ENCODE measurements at places on chromosomes 2 and 18. TPM values are rescaled to one million over a fixed set of nuclear protein-coding genes. Genes with fewer than 3 reads are reported as not detected.

The SPP2 gene
- not detected for total RNA-seq

- H3K27ac ChIP-seq: no peak overlapping the region
- no peaks in the 10 kb centered on the region for H3K27me3 ChIP-seq
- peaks cover 24% of the 10 kb centered on the region for H3K4me1 ChIP-seq
- no peak for DNase-seq
- H3K4me3 ChIP-seq: no peak overlapping the region
Measured at GRCh38 chr2:133680343-133681049, 112.2 kb upstream of the NCKAP5 start.

DNA sequence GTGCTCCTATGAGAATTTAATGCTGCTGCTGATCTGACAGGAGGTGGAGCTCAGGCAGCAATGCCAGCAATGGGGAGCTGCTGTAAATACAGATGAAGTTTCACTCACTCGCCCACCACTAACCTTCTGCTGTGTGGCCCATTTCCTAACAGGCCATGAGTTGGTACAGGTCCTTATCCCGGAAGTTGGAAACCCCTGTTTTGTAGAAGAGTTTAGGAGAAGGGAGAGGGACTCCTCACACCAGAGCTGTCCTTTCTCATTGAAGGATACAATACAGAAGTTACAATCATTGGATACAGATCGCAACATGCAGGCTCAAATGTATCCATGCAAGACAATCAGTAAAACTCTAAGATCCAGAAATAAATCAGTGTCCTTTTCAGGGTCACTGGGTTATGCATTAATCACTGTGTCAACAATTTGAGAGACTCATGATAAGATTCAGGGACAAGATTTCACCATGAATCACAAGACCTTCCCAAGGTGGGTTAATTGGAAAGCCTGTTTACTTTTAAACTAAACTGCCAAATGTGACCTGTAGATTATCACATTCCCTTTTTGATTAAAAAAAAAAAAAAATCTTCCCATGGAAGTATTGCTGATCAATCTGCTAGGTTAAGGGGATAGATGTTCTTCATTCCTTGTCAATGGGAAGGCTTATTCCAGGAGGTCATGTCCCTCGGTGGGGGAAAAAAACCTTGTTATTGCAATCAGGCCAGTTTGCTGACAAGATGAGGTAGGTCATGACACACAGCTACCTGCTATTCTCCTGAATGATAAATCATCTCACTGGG is 97.2 kb downstream of the SP100 start:
- H3K27me3 ChIP-seq: no peaks in the 10 kb centered on the region
- H3K4me1 ChIP-seq: no peaks in the 10 kb centered on the region
- DNase-seq: no peak
- peaks cover 31% of the 10 kb centered on the region for H3K36me3 ChIP-seq
- no peak overlapping the region for H3K27ac ChIP-seq
- no peak overlapping the region for H3K4me3 ChIP-seq

GRCh38 chr2:75090770-75091515 is 108.4 kb downstream of the TACR1 start:
- H3K36me3 ChIP-seq: no peaks in the 10 kb centered on the region
- no peaks in the 10 kb centered on the region for H3K27me3 ChIP-seq
- H3K4me3 ChIP-seq: no peak overlapping the region

The C2orf66 gene
- not detected for total RNA-seq

GRCh38 chr2:235725016-235725489 is 231.2 kb downstream of the AGAP1 start:
- no peaks in the 10 kb centered on the region for H3K36me3 ChIP-seq
- peak overlapping the region; percentile 76 for H3K27ac ChIP-seq
- H3K4me3 ChIP-seq: peak overlapping the region; percentile 36
- peaks cover 50% of the 10 kb centered on the region for H3K4me1 ChIP-seq
- H3K27me3 ChIP-seq: no peaks in the 10 kb centered on the region

DNA sequence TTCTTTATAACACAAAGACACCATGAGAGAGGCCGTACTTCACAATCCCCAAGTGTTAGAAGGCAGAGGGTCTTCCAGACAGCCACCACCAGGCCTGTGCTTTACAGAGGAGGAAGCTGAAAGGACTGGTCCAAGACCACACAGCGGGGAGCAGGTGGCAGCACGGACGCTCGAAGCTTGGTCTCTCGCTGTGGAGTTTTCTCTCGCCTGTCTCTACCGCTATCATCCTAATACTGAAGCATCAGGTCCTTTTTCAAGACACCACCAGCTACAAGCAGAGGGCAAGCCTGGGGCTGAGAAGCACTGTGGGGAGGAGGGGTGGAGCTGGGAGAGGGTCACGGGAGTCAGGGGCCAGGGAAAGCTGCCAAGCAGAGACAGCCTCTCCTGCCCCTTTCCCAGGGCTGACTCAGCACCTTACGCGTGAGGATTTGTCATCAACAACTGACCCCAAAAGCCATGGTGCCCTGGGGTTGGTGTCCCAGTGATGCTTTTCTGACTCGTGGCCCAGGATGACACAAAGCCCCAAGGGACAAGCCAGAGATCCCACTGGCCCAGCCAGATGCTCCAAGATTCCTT is 31.9 kb upstream of the FOSL2 start:
- no peaks in the 10 kb centered on the region for H3K36me3 ChIP-seq
- no peaks in the 10 kb centered on the region for H3K27me3 ChIP-seq
- no peak overlapping the region for H3K4me3 ChIP-seq

GRCh38 chr2:238950551-238950950 is 102.7 kb downstream of the TWIST2 start:
- H3K36me3 ChIP-seq: no peaks in the 10 kb centered on the region
- no peaks in the 10 kb centered on the region for H3K4me1 ChIP-seq
- H3K27ac ChIP-seq: no peak overlapping the region
- peaks cover 50% of the 10 kb centered on the region for H3K27me3 ChIP-seq

- DNase-seq: no peak
- no peaks in the 10 kb centered on the region for H3K36me3 ChIP-seq
- no peak overlapping the region for H3K4me3 ChIP-seq
- no peaks in the 10 kb centered on the region for H3K27me3 ChIP-seq
- H3K27ac ChIP-seq: no peak overlapping the region
Measured at GRCh38 chr18:8766559-8767293, 61.4 kb downstream of the MTCL1 start.

Measured in left ventricle myocardium inferior (tissue), 1 donor.